Airway epithelial cell (primary cell): ENCODE measurements at places on chromosomes 12 and 14. TPM values are rescaled to one million over a fixed set of nuclear protein-coding genes. Genes with fewer than 3 reads are reported as not detected.

The TEX52 gene
- not detected in 2 replicates for total RNA-seq

The CIROP gene
- not detected in 2 replicates for total RNA-seq

The PRH2 gene
- total RNA-seq: not detected in 2 replicates

The SLC7A7 gene
- 1.3 TPM in 1 of 2 replicates, not detected in the other for total RNA-seq

The HOXC10 gene
- total RNA-seq: not detected in 2 replicates

The LRR1 gene
- 11.6 and 21.4 TPM in 2 replicates for total RNA-seq

The KRT71 gene
- total RNA-seq: not detected in 2 replicates
